ENCODE measurements at places on chromosomes 7 and 10. TPM values are rescaled to one million over a fixed set of nuclear protein-coding genes. Genes with fewer than 3 reads are reported as not detected.

- DNase-seq, result no peak
Measured at GRCh38 chr7:30040938-30041337, 12.7 kb downstream of the PLEKHA8 start.

DNA sequence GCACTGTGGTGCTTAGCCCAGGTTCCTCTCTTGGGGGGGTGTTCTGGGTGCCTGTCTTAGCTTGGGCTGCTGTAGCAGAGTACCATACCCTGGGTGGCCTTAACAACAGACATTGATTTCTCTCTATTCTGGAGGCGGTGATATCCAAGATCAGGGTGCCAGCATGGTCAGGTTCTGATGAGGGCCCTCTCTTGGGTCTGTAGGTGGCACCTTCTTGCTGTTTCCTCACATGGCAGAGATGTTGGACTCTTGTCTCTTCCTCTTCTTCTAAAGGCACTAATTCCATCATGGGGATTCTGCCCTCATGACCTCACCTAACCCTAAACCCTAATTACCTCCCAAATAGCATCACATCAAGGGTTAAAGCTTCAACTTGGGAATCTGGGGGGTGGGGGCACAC lies 19.9 kb upstream of the CRHR2 start:
- no peak for DNase-seq

DNA sequence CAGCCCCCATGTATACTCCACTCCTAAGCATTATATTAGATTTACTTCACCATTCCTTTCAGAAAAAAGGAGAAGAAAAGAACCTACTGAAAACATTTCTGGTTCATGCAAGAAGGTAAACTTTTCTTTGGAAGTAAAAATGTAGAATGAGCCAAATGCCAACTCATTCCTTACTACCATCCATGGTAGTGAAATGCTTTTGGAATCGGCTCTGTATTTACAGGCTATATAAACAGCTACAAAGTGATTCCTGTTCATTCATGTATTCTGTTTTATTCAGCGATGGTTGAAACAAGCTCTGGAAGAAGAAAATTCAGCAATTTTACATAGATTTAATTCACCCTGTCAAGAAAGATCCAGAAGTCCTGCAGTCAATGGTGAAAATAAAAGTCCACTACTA lies 91.6 kb downstream of the KMT2E start:
- DNase-seq, result no peak

Gene CALHM1
- not detected for total RNA-seq

DNA sequence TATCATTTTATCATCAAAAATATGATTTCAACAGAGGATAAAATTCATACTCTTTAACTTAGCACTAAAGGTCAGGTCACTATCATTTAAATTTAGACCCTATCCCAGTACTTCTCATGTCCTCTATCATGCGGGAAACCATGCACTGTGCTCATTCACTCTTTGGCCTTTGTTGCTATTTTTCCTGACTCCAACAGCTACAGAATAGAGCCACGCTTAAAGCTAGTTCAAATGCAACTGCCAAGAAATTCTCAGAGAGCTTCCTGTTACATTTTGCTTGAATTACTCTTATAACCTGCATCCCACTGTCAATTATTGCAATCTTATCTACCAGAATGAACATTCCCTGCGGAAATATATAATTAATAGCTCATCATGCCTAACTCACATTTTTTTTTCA lies 58.3 kb downstream of the SEMA3A start:
- no peak for DNase-seq

- DNase-seq, result no peak
Measured at GRCh38 chr7:155612658-155613057, 31.8 kb upstream of the RBM33 start.

DNA sequence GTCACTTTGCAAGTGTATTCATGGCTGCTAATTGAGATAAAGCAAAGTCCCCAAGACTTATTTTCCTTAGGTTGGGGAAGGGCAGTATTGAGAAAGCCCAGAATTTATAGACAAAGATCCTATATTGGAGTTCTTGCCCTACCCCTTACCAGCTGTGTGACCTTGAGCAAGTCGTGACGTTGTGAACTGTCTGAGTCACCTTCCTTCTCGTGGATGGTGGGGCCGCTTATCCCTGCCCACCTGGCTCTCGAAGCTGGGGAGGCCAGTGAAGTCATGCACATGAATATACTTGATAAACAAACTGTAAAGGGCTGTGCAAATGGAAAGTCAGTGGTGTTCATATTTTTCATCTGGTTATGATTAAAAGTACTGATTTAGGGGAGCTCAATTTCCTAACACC lies 127.4 kb downstream of the TACC2 start:
- DNase-seq, result no peak

- DNase-seq, result no peak
Measured at GRCh38 chr7:36092221-36092771, 60.8 kb upstream of the EEPD1 start.

Gene GIMAP6
- 47.7 TPM for total RNA-seq

Gene GARIN1A
- 4.3 TPM for total RNA-seq

GRCh38 chr7:81669476-81670105 lies 100.3 kb downstream of the HGF start:
- DNase-seq, result no peak

GRCh38 chr10:3118641-3119091 lies 51.3 kb downstream of the PFKP start:
- no peak for DNase-seq

Gene KLF14
- not detected for total RNA-seq

Gene ADAMTS14
- total RNA-seq, result 1.1 TPM

Gene PRSS37
- not detected for total RNA-seq

Gene MKLN1
- 66.3 TPM for total RNA-seq

Gene INA
- total RNA-seq, result 0.23 TPM

DNA sequence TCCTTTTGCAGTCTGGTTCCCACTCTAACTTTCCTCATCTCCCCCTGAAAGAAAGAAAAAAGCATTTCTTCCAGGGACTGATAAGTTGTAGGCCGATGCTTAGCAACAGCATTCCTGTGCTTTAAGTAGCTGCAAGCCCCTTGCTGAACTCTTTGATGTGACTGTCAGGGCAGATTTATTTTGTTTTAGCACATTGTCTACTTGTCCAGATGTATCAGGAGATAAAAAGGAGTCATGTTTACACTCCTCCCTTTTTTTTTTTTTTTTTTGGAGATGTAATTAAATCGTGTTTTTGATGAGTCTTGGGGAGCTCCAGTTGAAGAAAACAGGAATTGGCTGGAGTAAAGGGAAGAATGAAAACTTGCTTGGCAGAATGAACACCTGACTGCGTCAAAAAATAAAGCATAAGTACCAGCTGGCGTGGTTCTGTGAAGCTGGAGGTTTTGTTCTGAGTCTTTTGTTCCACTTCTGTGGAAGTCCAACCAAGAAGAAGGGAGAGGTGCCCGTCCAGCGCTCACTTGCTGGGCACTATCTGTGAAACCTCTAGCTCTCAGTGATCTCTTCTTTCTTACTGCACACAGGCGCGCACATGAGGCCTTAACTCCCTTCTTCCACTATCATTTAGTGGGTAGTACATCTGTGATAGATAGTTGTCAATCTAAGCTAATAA lies 871.7 kb downstream of the LRMDA start:
- DNase-seq, result no peak

DNA sequence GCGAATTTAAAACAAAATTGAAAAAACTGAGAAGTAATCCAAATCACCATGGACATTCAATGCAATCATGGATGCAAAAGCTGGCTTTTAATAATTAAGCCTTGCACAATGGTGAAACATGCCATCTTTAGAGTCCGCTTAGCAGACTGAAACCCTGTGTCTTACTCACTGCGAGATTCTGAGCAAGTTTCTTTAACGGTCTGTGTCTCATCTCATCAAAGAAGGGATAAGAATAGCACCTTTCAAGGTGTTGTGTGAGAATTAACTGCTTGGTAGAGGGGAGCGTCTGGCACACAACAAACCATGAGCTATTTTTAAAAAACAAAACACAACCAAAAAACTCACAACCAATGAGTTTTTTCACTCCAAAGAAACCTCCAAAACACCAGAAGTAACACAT lies 21.4 kb downstream of the ACBD7 start:
- DNase-seq, result no peak

- no peak for DNase-seq
Measured at GRCh38 chr10:61188691-61189090, 244.7 kb upstream of the RHOBTB1 start.

GRCh38 chr10:102580230-102580629 lies 64.0 kb upstream of the TRIM8 start:
- no peak for DNase-seq

DNA sequence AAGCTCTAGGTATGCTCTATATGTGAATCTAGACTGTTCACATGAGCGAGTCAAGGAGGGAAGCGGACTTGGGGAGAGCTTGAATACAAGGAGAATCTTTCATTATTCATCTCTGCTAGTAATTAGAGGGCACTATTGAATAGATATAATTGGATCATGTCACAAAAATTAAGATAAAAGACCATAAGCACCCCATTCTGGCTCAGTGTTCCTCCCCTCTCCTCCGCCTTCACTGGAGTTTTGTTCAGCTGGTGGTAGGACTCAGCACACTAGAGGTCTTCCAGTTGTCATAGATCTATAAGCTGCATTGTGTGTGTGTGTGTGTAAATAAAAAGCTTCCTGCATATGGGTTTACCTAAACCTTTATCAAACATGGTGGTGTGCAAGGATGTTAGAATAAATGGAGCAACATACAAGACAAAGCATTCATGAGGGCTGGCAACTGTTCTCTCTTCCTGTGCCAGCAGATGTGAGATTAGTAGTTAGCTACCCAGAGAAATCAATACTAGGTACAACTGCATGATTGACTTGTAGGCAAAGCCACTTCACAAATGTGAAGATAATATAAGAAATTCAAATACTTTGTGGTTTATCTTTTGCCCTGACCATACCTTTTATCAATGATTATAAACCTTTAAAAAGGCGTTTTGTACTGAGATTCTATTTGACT lies 142.6 kb downstream of the CREB5 start:
- no peak for DNase-seq

- DNase-seq, result no peak
Measured at GRCh38 chr7:122883049-122883680, 3.1 kb downstream of the CADPS2 start.

DNA sequence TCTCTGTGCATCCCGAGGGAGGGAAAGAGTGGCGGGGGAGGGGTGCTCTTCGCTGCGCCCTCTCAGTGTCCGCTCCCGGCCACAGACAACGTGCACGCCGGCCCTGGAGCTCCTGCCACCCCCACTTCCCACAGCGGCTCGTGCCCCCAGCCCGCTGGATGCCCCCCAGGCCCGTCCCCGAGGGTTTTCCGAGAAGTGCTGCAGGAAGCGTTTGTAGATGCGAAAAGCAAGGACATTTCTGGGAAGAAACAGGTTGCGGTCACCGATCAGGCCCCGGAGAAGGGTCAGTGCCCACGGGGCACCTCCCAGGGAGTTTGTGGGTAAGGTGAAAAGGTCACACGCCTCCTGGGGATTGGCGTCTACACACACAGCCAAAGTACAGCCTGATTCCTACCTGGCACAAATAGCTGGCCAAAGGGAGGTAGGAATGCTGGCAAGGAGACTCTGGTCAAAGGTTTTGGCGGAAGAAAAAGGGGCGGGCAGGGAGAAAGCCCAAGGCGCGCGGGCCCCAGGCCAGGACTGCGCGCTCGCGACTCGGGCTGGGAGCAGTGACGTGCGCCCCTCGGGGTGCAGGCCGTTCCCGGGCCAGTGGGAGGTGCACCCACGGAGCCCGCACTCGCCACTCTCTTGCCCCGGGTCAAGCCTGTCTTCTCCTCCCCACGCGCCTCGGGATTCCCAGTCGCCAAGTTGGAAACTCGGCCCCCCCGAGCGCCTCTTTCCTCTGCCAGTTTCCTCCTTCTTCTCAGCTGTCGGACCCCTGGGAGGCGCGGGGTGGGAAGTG lies 1.5 kb upstream of the NRP1 start:
- DNase-seq, result peak; percentile 58

DNA sequence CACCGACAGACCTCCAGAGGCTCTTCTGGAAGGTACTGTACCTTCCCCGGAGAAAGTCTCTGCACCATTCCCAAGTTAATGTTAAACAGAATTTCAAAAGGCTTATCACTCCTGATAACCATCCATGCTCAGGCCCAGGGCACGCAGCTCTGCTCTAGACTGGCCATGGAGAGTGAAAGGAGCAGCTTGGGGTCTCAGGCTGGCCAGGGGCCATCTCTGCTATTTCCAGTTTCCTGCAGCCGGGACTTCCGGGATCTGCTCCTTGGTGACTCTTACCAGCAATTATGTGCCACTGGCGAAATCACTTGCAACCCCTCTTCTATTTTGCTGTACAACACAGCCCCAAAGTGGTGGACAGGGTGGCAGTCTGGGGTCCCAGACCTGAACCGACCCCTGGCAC lies 6.0 kb downstream of the CLDN15 start:
- DNase-seq, result no peak

GRCh38 chr10:45253183-45253914 lies 62.1 kb downstream of the OR13A1 start:
- no peak for DNase-seq

- DNase-seq, result no peak
Measured at GRCh38 chr7:22864301-22864700, 41.7 kb upstream of the TOMM7 start.

Gene SEM1
- total RNA-seq, result 60.4 TPM

Gene ZNF804B
- total RNA-seq, result not detected

Gene HOXA10
- not detected for total RNA-seq

DNA sequence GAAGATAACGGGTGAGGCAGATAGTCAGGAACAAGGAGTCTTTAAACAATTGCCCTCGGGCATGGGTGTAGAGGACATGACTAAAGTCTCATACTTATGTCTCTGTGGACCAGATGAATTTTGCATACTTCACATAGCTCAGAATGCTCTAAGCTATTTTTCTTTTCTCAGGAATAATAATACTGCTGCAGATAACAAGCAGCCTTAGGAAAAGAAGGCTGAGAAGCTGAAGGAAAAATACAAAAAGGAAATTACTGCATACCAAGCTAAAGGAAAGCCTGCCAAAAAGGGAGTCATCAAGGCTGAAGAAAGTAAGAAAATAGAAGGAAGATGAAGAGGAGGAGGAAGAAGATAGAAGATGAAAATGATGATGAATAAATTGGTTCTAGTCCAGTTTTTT lies 13.4 kb upstream of the ERCC6 start:
- no peak for DNase-seq

DNA sequence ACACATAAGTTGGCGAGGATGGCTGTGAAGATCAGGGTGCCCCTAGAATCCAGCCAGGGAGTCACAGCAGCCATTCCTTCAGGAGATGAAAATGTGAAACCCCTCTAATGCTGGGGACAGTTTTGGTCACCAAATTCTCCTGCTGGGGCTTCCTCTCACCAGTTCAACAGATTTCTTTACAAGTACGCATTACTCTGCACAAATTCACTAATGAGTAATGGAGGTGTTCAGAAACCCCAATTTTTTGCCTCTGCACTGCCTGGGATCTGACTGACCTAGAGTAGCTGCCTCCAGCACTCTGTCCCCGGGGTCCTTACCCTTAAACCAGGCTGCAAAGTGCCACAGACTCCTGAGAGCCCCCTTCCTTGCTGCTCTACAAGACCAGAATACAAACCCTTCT lies 16.1 kb downstream of the TRPV5 start:
- no peak for DNase-seq
